ENCODE measurements at places on chromosomes 1 and 21.
A peak's percentile ranks its signal among the peaks of the same experiment; 100 is the strongest.

DNA sequence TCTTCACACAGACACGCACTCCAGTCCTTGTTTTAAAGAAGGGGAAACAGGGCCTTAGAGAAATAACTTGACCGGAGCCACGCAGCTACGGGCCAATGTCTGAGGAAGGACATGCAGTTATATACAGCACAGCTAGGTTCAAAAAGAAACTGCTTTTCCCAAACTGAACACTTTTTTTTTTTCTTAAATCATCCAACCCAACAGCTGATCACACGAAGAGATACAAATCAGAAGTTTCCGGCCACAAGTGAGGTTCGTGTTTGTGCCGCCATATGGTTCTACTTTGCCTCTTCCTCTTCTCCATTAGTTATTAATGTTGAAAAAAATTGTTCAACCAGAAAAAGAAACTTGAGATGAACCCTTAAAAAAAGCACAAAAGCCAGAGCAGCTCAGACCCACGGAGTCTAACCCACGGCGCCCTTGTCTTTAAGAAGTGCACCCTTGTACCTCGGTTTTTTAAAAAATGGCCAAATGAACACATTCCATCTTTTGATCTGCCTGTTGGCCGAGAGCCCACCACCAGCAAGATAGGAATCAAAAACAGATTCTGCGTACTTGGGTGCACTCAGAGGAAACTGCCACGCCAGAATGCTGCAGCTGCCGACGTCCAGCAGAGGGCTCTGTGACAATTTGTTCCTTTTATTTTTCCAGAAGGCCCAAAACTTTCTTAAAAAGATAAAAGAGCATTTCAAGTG, 78.9 kb downstream of the SLC66A1 start:
- peak; percentile 44 for DNase-seq

GRCh38 chr1:22753481-22753971, 42.9 kb downstream of the EPHB2 start:
- no peak for DNase-seq

GRCh38 chr1:13878451-13878850, 178.5 kb downstream of the PRDM2 start:
- no peak for DNase-seq

DNA sequence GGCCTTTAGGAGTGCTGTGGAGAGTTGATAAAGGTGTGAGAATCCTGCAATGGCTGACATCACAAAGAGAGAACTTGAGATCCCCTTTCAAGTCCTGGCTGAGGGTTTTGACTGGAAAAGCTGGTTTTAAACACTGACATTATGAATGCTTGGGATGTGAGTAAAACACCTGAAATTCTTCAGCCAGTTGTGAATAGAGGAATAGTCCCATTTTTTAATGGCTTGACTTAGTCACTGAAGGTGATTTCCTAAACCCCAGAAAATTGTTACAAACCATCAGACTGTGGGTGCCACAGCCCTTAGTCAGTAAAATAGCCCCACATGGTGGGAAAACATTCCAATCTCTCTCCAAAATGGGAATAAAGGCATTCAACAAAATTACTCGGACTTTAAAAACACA, 107.7 kb upstream of the LMO4 start:
- no peak for DNase-seq

- no peak for DNase-seq
Observed at GRCh38 chr1:219794085-219794743, 134.1 kb downstream of the SLC30A10 start.

GRCh38 chr1:103561643-103562395, 9.6 kb upstream of the AMY2B start:
- DNase-seq, result no peak

DNA sequence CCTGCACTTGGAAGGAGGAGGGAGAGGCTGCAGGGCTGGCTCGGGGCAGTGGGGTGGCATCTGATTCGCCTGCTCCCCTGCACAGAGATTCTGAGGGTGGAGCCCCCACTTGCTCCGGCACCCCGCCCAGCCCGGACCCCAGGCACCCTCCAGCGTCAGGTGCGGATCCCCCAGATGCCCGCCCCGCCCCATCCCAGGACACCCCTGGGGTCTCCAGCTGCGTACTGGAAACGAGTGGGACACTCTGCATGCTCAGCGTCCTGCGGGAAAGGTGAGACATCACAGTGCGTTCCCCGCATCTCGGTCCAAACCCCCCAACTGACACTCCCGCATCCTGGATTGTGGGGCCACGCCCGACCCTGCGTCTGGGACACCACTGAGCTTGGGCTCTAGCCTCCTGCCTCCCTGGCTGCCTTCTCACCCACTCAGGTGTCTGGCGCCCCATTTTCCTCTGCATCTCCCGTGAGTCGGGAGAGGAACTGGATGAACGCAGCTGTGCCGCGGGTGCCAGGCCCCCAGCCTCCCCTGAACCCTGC, 7.9 kb downstream of the ADAMTSL4 start:
- no peak for DNase-seq

- no peak for DNase-seq
Observed at GRCh38 chr1:71245246-71245645, 164.4 kb upstream of the ZRANB2 start.

DNA sequence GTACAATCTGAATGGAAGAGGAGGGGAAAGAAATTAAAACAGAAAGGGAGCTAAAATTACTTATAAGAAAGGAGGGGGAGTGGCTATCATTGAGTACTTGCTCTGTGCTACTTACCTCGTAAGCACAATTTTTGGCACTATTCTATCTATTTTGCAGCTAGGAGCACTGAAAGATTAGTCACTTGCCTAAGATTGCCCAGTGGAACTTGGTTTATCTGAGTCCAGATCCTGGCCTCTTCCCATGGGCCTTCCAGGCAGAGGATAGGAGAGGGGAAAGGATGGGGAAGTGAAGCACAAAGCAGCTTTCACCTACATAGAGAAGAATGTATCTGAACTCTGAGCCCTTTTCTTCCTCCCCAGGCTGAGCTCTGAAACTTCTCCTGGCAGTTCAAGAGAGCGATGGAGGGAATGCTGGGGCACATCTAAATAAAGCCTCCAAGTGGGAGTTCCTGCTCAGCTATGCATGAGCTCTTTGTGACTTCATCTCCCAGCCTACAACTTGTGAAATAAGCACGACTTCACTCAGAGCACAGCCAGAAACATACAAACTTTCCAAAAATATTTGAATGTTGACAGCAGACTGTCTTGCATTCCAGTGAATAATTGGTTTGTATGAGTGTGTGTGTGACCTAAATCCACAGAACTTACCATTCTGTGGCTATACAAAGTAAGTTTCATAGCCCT, 29.4 kb downstream of the HMGB4 start:
- DNase-seq, result no peak

GRCh38 chr1:170513138-170513537, 18.8 kb upstream of the GORAB start:
- no peak for DNase-seq

DNA sequence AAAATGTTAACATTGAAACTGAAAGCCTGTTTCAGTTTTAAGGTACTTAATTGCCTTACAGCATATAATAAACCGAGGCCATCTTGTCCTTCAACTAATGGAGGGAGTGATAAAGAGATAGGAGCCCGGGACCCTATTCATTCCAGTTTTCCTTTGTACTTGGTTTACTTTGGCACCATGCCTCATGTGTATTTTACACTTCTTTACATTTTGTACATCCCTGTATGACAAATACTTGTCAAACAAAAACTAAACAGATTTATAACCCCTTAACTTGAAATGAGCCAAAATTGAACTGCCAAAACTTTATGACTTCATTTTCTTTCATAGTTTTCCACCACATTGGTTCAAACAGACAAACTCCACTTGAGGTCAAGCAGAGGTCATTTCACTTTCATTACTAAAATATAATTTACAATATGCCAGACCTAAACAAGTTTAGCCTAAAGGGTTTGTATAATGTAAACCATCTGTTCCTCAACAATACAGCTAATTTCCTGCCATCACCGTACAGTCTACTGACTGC, 30.9 kb upstream of the UBE2U start:
- DNase-seq, result no peak

DNA sequence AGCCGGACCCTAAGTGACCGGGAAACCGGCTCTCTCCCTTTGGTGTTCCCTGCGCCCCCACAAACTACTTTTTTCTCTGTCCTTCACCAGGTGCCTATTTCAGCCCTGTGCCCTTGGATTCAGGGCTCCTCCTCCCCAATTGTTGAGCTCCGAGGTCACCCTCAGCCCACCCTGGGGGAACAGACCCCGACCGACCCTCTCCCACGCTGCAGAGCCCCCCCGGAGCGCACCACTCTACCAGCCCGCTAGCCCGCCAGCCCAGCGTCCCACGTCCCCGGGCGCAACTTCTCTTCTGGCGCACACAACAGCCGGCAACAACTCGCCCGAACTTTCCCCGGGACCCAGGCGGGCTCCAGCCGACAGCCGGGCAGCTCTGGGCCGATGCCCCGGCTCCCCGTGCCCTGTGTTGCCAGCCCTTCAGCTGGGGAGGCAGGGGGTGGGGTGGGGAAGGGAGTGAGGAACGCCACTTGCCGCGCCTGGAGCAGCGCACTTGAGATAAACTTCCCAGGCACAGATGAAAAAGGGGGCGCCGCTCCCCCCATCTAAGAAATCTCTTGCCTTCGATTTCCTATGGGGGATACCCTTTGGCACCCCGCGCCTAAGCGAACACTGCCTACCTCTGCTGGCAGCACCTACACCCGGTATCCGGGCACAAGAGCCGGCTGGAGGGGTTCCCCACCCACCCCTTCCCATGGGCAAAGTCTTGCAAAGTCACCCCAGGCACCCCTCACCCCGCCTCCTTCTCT, 997 bp downstream of the CASZ1 start:
- no peak for DNase-seq

- DNase-seq, result no peak
Observed at GRCh38 chr1:11802616-11802972, 3.2 kb downstream of the MTHFR start.

GRCh38 chr1:211101481-211101880, 32.5 kb downstream of the KCNH1 start:
- DNase-seq, result no peak

DNA sequence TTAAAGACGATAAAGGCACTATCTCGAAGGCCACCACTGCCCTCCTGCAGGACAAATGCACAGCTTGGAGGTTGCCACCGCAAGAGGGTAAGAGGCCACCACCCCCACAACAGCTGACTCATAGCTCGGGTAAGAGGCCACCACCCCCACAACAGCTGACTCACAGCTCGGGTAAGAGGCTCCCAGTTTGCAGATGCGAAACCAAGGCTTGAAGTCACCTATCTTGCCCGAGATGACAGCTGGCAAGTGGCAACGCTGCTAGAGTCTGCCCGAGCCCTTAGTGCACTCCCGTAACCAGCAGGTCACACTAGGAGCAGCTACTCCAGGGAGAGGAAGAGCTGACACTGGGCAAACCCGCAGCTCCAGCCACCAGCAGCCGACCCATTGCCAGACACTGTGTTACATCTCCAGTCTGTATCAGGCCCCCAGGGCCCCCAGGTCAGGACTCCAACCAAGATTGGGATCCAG, 17.1 kb upstream of the SPSB1 start:
- peak; percentile 45 for DNase-seq

DNA sequence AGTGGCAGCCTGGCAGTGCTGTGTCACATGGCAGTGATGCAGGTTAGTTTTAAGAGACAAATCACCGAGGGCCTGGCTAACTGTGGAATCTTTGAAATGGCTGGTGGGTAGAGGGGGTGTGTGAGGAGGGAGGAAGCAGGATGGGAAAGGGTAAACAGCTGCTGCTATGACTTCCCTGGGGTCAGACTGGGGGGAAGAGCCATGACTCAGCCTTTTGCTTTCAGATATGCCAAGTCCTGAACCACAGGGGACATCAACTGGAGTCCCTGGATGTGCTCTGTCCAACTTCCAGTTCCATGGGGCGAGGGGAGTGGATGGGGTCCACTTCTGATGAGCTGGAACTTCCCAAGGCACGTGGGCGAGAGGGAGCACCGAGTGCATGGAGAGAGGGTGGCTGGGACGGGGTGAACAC, 121.1 kb upstream of the ADAR start:
- DNase-seq, result no peak

- no peak for DNase-seq
Observed at GRCh38 chr21:44375761-44376241, 22.4 kb downstream of the TRPM2 start.

DNA sequence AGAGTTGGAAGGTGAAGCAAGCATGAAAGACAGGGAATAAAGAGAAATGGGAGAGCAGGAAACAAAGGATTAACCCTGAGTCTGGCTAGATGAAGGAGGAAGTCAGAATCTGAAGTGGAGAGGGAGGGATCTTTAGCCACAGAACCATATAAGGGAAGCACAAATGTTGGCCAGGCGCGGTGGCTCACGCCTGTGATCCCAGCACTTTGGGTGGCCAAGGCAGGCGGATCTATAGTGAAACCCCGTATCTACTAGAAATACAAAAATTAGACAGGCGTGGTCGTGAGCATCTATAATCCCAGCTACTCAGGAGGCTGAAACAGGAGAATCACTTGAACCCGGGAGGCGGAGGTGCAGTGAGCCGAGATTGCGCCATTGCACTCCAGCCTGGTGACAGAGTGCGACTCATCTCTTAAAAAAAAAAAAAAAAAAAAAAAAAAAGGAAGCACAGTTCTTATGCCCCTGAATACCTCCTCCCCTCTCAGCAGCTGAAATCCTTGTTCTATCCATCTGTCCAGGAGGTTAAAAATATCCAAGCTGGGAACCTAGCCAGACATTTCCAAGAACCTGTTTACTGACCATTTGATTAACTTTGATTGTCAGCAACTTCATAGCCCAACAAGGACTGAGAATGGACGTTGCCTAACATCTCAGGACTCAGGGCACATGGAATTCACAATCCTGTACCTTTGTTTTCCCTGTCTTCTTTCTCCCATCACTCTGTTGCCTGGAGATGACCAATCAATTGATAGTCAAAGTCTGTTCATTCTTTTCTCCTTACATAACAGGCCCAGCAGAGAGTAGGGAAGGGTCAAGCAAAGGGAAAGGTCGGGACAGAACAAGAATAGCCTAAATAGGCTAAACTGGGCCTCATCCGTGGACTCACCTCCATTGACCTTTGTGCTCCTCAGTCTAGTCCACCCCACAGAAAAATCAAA, 10.6 kb downstream of the TXNIP start:
- DNase-seq, result no peak

DNA sequence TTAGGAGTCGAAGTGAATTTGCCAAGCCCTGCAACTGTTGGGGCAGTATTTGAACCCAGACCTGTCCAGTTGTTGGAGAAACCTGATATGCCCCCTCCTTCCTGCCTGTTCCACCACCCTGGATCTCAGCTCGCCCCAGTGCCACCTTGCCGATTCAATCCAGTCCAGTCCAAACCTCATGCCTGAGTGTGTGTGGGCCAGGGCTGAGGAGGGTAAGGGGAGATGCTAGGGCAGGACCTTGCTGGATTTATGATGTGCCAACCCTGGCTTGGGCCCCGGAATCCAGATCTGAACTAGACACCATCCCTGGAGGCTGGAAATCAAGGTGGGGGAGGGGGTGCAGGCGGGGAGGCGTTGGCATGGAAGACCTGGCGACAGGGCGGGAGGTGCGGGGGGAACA, 98.9 kb upstream of the WNT4 start:
- DNase-seq, result no peak

DNA sequence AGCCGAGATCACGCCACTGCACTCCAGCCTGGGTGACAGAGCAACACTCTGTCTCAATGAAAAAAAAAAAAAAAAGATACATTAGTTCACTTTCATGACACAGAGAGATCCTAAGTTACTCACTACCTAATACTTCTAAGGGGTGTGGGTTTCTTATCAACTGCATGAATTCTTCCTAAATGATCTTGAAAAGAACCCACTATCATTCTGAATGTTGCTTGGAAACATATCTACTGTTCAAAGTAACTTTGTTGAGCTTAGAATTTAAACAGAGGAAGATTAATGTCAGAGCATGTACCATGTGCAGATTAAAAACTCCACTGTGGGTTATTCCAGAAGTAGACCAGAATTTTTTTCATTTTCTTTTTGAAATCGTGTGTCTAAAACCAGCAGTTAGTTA, 241.5 kb downstream of the LTN1 start:
- DNase-seq, result no peak

All from activated T-helper 1 cell treated with anti-CD3 and anti-CD28 coated beads, Interleukin-2, amount 50 U/mL, for 16 hours (primary cell).